Type B pancreatic cell (in vitro differentiated cells): ENCODE measurements at places on chromosomes 12 and 14.
A peak's percentile ranks its signal among the peaks of the same experiment; 100 is the strongest.

GRCh38 chr12:65607401-65607841 is 216.9 kb upstream of the HMGA2 start:
- no peak for DNase-seq

DNA sequence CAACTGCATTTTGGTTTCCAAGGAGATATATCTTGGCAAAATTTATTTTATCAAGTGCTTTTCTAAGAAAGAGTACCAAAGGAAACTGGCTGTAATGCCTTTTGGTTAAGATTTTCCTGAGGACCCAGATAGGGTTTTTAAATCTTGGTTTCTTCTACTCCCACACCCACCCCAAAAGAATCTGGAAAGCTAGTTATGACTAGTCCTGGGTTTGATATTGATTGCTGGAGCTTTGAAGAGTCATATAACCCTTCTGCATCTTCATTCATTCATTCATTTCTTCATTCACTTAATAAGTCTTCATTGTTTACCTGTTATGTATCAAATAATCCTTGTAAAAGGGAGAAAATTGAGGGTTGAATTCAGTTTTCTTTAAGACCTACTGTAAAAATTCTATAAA is 425.2 kb downstream of the PCNX1 start:
- no peak for DNase-seq

- no peak for DNase-seq
Measured at GRCh38 chr12:98612696-98613334, 19.3 kb downstream of the SLC25A3 start.

- DNase-seq, result no peak
Measured at GRCh38 chr12:119609358-119609757, 15.8 kb downstream of the TMEM233 start.

- DNase-seq, result no peak
Measured at GRCh38 chr14:23175823-23176222, 7.6 kb downstream of the SLC7A8 start.

DNA sequence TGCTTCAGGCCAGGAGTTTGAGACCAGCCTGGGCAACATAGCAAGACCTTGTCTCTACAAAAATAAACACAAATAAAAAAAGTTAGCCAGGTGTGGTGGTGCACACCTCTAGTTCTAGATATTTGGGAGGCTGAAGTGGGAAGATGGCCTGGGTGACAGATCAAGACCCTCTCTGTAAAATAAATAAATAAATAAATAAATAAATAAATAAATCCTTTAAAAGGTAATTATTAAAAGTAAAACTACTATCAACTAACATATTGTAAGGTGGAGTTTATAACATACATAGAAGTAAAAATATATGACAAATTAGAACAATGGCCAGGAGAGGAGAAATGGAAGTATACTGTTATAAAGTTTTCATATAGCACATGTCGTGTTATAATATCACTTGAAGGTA is 33.3 kb upstream of the CLMN start:
- no peak for DNase-seq

- no peak for DNase-seq
Measured at GRCh38 chr12:107484230-107484629, 201.4 kb upstream of the PWP1 start.

- no peak for DNase-seq
Measured at GRCh38 chr14:77579780-77580179, 36.7 kb downstream of the SPTLC2 start.

DNA sequence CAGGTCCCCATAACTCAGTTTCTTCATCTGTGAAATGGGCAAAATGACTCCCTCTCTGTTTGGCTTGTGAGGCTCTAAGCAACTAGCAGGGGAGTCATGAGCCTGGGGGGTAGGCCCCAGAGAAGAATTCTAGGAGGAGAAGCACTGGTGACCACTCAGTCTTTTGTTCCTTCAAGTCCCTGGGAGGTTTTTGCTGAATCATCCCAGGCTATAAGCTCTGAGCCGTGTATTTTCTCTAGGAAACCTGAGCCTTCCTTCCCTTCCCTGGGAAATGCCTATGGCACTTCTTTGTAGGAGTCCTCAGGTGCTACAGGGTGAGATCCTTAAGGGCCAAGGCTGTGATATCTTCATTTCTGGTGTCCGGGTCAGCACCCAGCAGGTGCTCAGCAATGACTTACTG is 4.5 kb downstream of the RPH3A start:
- no peak for DNase-seq

- DNase-seq, result no peak
Measured at GRCh38 chr12:106906715-106907114, 49.0 kb upstream of the TMEM263 start.

GRCh38 chr12:53722450-53723041 is 4.7 kb downstream of the CALCOCO1 start:
- DNase-seq, result no peak

- peak; percentile 68 for DNase-seq
Measured at GRCh38 chr12:4909734-4910501, at the start of gene KCNA1. KCNA1 (plus strand) TSS chr12:4909905; CDS start chr12:4911379, 1,474 bp downstream.

GRCh38 chr14:67260965-67261364 is 19.7 kb downstream of the PALS1 start:
- DNase-seq, result no peak

GRCh38 chr12:131413006-131413405 is 297.9 kb upstream of the SFSWAP start:
- DNase-seq, result no peak

- no peak for DNase-seq
Measured at GRCh38 chr12:55712700-55713415, 3.0 kb upstream of the BLOC1S1 start.

DNA sequence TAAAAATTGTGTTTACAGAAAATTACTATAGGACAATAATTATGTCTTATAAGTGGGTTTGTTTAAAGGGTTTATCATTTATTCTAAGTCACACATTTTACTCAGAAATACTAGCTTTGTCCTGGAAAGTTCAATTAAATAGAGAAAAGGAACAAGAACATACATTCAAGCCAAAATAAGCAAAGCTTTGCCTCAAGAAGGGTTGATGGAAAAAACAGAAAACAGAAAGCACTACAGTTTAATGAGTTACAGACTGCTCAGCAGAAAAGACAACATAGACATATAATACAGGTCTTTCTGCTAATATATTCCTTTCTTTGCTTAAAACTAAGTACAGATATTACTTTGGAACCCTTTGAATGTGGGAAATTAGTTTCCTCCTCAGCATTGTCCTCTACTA is 703.0 kb upstream of the LRFN5 start:
- no peak for DNase-seq

DNA sequence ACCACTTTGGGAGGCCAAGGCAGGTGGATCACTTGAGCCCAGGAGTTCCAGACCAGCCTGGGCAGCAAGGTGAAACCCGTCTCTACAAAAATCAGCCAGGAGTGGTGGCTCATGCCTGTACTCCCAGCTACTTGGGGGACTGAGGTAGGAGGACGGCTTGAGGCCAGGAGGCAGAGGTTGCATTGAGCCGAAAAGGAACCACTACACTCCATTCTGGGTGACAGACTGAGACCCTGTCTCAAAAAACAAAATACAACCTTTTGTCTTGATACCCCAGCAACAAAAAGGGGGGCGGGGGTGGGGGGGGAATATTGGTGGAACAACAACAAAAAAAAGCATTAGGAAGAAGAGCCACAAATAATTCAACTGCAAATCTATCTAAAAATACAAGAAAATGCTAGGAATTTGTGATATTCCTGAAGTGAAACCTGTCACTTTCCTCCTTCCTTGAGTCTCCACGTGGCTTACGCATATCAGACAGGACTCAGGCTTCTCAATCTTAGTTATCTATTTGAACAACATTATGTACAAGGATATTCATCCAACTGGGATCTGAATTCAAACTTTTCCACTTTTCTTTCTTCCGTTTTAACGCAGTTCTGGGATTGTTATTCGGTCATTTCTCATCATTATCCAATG is 1.3 kb downstream of the R3HDM2 start:
- DNase-seq, result no peak

DNA sequence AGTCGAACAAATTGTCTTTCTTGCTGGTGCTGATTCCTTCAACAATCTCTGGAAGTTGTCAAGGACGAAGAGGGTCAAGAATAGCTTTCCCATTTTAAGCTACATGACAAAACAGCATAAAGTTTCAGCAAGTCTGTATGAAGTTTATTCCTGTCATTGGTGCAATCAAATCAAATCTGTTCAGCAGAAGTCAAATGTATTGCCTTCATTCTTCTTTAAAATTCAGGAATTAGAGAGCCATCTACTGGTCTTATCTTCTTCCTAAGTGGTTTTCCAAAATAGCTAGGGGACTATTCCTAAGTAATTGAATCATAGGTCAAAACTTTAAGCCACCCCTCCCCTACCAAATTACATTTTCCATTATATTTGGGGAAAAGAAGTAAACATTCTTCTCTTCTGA is 990.2 kb downstream of the GALC start:
- DNase-seq, result no peak

- DNase-seq, result no peak
Measured at GRCh38 chr12:117489671-117490070, 128.2 kb upstream of the NOS1 start.

DNA sequence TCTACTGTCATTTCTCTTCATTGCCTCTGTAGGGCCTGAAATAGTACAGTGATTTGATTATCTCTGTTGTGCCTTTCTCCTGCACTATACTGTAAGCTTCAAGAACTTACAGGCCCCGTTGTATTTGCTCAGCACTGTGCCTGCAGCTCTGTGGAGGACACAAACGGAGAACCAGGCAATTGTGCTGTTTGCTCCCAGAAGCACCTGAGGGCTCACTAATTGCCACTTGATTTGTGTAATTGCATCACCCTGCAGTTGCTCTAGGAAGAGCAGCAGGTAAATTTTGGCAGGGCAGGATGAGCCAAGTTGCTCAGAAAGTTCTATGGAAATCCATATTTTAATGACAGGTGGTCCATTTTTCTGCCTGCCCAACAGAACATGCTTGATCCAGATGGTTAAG is 11.6 kb upstream of the KRT82 start:
- no peak for DNase-seq

- DNase-seq, result no peak
Measured at GRCh38 chr14:34688470-34689206, 25.8 kb downstream of the CFL2 start.

DNA sequence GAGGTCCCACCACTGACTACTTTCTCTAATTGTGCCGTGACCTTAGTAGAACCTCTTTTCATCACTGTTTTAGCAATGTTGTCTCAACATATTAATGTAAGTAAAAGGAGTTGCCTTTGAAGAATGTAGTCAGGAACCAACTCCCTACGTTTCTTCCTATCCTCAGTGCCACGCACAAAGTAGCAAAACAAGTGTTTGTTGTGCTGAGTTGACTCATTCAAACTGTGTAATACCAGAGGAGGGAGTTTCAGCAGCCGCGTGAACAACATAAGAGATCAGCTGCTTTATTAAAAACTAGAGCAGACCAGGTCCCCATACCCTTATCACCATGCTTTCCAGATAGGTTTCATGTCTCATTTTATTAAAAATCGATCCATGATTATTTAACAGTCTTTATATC is 19.1 kb downstream of the PLBD1 start:
- no peak for DNase-seq

DNA sequence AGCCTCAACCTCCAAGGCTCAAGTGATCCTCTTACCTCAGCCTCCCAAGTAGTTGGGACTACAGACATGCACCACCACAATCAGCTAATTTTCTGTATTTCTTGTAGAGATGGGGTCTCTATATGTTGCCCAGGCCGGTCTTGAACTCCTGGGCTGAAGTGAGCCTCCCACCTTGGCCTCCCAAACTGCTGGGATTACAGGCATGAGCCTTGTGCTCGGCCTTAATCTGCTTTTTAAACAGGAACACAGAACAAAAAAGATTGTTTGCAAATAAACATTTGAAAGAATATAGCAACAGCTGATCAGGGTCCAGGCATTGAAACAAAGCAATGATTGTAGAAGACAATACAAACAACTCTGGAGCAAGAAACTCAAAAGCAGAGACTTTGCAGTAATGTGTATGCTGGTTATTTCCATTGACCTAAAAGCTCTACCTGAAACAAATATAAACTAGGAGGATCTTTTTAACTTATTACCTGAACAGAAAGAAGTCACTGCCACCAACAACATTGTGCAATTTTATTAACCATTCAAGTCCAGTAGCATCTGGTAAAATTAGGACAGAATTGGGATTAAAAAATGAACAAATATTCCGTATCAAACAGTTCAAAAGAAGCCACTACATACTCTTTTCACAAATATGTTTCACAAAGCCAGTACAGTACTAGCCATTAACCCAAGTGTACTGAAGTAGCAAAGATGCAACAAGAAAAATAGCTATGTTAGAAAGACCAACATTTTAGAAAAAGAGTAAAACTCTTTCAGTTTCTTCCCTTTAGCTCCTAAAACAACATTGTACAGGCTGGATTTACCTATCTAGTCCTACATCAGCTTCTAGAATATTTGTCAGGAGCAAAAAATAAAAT is 14.2 kb downstream of the AMN1 start:
- DNase-seq, result no peak
